ENCODE measurements at places on chromosomes 6 and 20.

DNA sequence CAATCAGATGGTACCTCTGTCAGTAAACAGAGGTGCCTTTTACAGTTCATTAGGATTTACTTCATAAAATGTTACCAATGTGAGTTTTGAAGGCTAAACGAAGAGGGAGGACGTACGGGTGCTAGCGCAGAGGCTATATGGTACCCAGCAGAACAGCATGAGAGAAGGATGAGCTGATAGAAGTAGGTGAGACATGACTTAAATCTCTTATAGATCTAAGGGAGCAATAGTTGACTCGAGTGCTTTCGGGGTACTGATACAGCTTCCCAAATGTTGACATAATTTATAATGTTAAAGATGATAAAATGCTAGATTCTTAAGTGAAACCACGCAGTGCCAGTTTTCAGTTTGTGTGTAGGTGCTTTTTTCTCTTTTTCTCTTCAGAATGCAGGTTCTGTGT lies 72.6 kb downstream of the HIVEP1 start:
- DNase-seq = no peak

GRCh38 chr6:37289931-37290330 lies 32.0 kb upstream of the TMEM217 start:
- DNase-seq = no peak

DNA sequence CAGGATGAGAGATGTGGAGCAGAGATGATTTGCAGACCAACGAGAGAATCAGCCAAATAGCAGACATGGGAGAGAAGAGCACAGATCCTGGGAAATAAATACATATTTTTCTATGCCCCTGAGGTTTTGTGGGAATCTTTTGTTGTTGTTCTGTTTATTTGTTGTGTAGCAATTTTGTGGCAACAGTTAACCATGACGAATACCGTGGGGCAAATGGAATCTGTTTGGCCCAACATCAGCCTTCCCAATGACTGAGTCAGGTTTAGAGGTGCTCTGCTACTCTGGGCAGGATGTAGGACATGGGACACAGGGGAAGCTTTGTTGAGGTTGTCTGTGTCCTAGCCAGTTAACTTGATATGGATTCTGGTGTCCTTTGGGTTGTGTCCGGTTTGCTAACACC lies 7.9 kb upstream of the SLC2A10 start:
- no peak for DNase-seq

DNA sequence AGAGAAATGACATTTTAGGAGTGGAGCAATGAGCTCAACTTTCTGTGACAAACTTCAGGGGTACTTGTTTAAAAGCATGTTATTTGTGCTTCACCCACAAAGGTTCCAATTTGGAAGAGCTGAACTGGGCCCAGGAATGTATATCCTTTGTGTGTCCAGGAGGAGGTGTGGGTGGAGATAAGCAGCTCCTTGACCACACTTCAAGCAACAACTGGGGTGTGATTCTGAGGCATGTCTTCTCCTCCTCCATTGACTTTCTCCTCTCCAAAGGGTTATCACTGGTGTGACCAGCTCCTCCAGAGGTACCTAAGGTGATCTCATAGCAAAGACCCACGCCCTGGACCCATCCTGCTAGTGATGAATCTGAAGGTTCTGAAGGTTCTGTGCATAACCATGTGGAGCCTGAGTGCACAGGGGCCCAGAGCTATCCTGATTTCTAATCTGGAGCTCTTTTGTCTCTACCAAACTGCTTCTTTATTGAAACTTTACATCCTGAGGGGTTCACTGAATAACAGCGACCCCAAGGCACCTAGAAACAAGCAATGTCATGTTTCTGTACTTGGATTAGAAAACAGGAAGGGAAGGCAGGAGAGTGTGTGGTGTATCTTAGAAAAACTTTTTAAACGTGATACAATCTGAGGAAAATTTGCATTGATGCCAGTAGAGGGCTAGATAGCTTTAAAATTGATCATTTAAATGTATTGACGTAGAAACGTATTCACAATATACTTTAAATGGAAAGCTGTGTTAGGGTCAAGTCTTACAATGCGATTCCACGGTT lies 60.9 kb upstream of the CD93 start:
- DNase-seq = no peak

- no peak for DNase-seq
These were observed 54.8 kb downstream of the DACT2 start for GRCh38 chr6:168264593-168265335.

DNA sequence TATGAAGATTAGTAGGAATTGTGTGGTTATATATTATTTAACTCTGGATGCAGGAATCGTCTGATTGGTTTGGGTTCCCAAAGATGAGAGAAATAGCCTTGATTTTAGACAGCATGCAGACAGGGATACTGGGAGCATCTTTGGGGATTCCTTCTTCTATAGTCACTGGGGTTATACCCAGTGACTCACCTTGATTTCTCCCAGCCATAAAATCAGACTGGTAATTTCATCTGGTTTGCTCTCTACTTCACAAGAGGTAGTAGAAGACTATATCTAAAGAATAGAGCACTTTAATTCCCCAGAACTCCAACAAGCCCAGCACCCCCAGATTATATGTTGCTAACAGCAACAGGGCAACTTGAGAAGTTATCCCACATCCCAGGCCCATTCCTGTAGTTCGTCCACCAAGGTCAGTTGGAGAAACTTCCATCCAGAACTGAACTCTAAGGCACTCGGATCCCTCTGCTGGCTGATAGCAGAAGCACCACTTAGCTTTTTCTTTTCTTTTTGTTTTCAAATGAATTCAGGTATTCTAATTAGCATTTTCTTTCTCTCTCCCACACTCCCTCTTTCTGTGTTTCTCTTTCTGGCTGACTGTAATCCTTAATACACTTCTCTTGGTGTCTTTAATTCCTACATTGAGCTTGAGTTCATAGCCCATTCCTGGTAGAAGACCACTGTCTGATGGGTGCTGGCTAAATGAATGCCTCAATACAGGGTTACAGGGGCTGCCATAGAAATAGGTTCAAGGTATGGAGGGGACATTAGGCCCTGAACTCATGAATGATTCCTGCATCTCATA lies 20.4 kb upstream of the EFHC1 start:
- no peak for DNase-seq

DNA sequence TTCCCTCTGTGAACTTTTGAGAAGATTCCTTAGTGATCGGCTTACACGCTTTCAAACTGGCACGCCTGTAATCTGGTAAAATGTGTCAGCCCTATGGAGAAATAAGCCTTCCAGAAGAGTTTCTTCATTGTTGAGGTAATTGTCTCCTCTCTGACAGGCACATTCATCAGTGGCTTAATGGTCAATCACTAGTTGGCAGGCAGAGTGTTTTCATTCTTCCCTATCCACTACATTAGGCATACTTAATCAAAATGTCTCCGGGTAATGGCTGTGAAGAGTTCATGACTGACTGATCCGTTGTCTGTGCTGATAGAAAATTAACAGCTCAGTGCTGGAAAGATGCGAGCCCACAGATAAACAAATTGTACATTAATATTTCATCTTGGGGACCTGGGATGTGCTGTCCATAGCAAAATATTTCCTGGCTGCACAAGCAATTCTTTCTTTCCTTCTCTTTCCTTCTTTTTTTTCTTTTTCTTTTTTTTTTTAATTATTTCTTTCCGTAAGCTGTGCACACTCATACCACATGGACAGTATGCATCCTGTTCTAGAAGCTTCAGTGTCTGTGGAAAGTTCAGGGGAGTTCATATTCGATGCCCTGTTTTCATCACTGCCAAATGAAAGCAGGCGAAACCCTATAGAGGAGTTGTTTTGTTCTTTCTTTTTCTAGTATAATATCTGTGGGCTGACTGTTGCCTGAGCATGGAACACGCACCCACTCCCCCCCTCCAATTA lies 31.4 kb downstream of the TSHZ2 start:
- DNase-seq = no peak

- DNase-seq = no peak
These were observed 62.1 kb downstream of the STK35 start for GRCh38 chr20:2163757-2164156.

GRCh38 chr6:40542175-40542764 lies 44.9 kb downstream of the LRFN2 start:
- no peak for DNase-seq

- DNase-seq = no peak
These were observed 80.0 kb downstream of the CBFA2T2 start for GRCh38 chr20:33569802-33570391.

DNA sequence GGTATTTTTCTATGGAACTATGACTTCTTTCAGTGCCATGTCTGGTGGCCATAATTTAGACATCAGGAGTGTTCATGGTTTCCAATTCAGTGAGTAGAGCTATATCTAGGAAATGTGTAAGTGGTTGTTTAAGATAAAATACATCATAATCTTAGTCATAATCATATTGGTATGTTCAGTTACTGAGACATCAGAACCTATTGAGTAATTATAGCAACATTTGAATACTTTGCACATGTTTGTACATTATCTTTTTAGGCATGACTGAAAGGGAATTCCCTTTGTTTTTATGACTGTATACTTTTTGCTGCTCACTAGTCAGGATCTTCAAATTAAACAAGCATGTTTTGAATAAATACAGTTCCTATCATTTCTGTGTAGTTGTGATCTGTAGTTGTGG lies 64.0 kb downstream of the STXBP5 start:
- DNase-seq = no peak

GRCh38 chr6:157266274-157267101 lies 56.8 kb downstream of the TMEM242 start:
- no peak for DNase-seq

GRCh38 chr6:107585815-107586435 lies 96.0 kb downstream of the SOBP start:
- no peak for DNase-seq

GRCh38 chr6:45644720-45645119 lies 267.0 kb upstream of the SUPT3H start:
- DNase-seq = no peak

- no peak for DNase-seq
These were observed 33.8 kb downstream of the FRMD1 start for GRCh38 chr6:168045141-168045691.

DNA sequence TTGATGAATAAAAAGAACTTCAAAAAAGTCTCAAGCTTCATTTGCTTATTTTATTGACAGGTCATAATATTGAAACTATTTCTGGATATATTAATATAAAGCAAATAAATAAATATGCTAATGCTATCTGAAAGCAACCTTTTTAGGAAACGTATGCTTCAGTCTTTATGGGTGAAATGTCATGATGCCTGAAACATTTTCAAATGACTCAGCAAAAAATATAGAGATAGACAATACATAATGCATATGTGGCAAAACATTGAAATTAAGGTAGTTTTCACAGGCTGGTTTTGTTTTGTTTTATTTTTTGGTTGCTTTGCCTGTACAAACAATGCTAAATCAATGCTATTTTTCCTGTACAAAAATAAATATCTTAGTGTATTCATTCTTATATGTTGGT lies 194.4 kb upstream of the PLCB4 start:
- no peak for DNase-seq

DNA sequence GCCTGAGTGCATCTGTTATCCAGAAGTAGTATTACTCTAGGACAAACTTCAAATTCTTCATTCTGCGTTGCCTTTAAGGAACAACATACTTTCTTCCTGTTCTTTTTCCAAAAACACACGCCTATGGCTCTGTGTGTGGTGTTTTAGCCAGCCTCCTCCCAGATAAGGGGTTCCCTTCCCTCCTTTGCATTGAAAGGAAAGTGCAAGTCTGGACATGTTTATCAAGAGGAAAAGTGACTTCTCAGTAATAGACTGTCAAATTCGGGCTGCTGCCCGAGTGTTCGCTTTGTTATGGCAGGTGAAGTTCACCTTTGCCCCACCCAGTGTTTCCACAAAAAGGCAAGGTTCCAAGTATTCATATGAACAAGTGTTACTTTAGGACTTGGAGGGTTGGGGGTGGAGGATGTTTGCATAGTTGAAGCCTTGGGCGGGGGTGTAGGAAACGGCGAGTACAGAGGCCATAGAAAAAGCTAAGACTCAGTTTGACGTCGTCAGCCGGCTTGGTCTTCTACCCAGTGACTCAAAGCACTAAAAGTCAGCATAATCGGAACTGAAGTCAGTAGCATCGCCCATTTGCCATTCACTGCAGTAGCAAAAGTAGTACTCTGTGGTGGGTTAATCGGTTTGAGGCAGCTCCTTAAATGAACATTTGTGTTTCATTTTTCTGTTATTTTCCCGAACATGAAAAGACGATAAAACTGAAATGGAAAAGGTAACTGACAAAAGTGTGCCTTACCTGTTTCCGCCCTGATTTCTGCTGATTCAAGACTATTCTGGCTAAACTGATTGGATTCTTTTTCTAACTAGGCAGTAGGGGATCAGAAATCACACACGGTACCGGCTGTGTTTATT lies 12.5 kb downstream of the PRDM1 start:
- peak; percentile 22 for DNase-seq

- no peak for DNase-seq
These were observed 334.7 kb upstream of the JAG1 start for GRCh38 chr20:11008444-11009033.

- DNase-seq = no peak
These were observed 113.0 kb upstream of the IYD start for GRCh38 chr6:150255840-150256239.

DNA sequence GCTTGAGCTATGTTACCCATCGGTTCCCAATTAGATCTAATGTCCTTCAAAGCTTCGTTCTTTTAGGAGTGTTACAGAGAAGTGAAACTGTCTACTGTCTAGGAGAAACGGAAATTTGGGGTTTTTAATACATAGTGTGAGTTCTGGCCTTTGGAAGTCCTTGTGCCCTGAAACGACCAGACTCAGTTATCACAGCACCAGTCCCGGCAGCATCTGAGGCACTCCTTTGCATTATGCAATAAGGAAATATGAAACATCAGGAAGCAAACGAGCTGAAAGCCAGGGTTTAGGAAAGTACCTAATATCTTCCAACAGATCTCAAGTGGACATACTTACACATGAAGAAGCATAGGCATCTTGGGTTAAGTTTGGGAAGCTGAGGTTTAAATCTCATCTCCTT lies 61.8 kb upstream of the ADGRF1 start:
- no peak for DNase-seq

GRCh38 chr6:110085285-110085684 lies 94.2 kb downstream of the WASF1 start:
- no peak for DNase-seq

GRCh38 chr6:112253841-112254816 lies at the start of gene LAMA4:
TSS of gene LAMA4 (minus strand) at chr6:112254567. CDS start at chr6:112254150, 417 bp downstream.
- DNase-seq = no peak

GRCh38 chr6:128600397-128600951 lies 80.1 kb upstream of the PTPRK start:
- DNase-seq = no peak

DNA sequence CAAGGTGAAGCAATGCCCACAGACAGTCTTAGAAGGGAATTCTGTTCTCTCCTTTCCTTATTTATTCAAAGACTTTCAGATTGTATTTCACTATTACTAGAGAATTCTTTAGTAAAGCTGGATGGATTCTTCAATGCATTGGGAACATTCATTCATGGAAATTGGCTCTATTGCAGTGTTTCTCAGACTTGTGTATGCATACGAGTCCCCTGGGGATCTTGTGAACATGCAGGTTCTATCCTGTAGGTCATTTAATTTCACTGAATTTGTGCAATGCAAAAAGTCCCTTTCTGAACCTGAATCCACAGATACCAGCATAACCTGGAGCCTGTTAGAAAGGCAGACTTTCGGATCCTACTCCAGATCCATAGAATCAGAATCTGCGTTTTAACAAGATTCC lies 160.9 kb upstream of the AHI1 start:
- DNase-seq = no peak

GRCh38 chr6:124812067-124812466 lies 150.2 kb upstream of the RNF217 start:
- no peak for DNase-seq

GRCh38 chr6:158290040-158290439 lies 22.2 kb upstream of the TULP4 start:
- no peak for DNase-seq
